GM06990 (cell line): ENCODE measurements at places on chromosomes 16 and 17.

GRCh38 chr16:84484579-84485254 is 19.7 kb downstream of the MEAK7 start:
- DNase-seq: no peak

GRCh38 chr17:12287953-12288352 is 267.3 kb downstream of the MAP2K4 start:
- DNase-seq: no peak

DNA sequence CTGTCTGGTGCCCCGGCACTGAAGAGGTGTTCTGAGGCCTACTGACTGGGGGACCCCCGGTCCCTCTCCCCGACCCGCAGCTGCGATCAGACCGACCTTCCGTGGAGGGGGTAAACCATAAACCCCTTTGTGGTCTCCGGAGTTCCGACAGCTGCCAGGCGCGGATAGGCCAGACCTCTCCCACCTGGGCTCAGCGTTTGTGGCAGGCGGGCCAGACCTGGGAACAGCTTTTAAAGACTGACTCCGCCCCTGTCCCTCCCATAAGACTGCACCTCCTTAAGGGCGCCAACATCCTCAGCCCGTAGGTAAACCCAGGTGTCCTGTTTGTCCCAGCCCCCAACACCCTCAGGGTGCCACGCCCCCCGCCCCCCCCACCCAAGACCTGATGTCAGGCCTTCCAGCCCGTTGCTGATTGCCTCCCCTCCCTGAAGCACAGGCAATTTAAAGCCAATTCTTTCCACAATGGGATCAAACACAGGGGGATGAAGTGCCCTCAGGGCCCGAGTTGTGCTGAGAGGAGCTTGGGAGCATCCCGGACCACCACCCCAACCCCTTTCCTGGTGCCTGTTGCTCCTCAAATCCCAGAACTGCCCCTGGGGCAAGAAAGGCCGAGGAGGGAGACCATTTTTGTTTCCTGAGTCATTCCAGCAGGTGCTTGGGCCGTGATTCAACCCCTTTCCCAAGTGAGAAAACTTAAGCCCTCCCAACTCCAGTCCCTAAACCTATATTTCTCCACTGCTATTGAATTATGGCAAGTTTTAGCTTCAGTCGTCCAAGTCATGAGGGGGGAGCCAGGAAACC is at the start of gene SOX15:
TSS of gene SOX15 (minus strand) at position 204 of the 801 bp plus-strand sequence. CDS start 418 bp downstream, outside the sequence.
- DNase-seq: no peak

DNA sequence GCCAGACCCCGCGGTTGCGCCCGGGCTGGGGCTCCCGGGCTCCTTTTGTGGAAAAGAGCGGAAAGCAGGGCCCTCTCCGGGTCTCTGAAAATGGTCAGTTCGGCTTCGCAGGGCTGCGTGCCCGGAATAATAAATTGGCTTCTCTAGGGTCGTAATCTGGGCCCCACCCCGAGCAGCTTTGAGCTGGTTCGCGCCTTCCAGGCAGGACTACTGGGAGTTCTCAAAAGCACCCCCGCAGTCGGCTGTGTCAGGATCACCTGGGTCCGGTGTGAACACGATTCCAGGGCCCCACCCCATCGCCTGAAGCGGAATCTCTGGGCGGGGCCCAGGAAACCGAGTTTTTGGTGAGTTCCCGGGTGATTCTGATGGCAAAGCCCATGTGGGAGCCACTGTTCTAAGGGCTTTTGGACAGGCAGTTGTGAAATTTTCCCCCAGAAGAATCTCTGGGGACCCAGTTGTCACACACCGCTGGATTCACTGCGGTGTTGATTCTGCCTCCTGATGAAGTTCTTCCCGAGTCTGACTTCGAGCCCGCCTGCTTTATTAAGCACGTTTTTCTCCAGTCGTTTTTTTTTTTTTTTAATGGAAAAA is 77.0 kb downstream of the MRC2 start:
- no peak for DNase-seq

- DNase-seq: no peak
These were observed 78.2 kb upstream of the NOL11 start for GRCh38 chr17:67639555-67639954.

- no peak for DNase-seq
These were observed 94.6 kb downstream of the CMIP start for GRCh38 chr16:81539009-81539758.

DNA sequence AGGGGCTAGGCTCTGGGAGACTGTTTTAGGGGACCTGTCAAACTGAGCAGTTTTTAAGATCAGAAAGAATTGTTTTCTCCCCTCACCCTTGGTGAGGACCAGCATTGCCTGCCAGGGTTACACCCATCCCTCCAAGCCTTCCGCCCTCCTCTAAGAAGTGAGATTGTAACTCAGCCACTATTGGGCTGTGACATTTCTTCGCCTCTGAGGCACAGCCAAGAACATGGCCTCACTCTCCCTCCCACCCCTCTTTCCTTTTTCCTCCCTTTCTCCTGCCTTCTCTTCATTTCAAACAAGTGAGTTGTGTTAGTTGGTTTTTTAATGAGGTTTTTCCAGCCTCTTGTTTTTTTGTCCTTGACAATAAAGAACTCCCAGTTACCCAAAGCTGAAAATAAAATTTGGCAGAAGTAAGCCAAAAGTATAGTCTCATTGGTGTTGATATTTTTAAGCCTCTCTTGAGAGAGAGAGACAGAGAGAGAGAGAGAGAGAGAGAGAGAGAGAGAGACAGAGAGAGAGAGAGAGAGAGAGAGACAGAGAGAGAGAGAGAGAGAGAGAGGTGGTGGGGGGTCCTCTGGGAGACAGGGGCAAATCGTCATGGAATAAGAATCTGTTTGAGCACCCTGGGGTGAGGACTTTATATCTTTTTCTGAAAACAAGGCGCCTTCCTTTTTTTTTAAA is 77.2 kb upstream of the TBX2 start:
- DNase-seq: no peak

- no peak for DNase-seq
These were observed 6.1 kb downstream of the HIRIP3 start for GRCh38 chr16:29989111-29989858.

GRCh38 chr16:10868596-10869469 is 8.2 kb upstream of the CIITA start:
- peak; percentile 77 for DNase-seq

- no peak for DNase-seq
These were observed 354.6 kb upstream of the CDH11 start for GRCh38 chr16:65476448-65476955.

GRCh38 chr16:77434530-77435271 is at the start of gene ADAMTS18:
Gene ADAMTS18, minus strand, starts transcription at chr16:77435034. Its CDS starts 339 bp downstream, at chr16:77434695.
- DNase-seq: peak; percentile 3

DNA sequence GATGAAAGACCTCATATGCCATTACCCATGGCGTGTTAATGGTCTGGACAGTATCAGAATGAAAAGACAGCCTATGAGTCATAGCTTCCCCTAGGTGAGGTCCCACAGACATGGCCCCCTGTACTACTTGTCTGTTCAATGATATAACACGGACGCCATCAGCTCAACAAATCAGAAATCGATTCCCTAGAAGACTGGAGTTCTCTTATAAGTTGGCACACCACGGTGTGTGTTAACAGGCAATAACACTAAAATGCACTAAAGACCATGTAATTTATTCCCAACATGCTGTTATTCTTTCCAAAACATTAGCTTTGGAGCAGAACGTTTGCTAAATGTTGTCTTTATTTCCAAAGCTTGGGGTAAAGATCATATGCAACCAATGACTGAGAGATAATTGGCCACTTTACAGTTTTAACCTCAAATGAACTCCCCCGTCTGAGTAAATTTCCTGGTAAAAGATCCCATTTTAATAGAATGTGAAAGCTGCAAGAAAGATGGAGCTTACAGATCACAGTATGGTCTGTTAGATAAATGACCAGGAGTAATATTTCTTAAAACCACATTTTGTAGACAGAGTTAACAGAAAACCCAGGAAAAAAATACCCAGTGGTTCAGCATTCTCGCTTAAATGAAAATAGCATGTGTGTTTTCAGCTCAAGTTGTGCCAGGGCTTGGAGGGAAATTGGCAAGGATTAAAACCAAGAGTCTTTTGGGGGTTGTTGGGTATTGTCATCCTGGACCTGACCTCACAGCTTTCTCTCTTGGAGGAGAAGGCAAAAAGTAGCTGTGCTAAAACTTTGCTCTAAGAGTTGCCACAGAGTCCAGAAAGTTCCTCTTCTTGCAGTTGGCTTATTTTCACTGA is 65.9 kb downstream of the PCTP start:
- no peak for DNase-seq

- DNase-seq: no peak
These were observed 469.9 kb downstream of the MAF start for GRCh38 chr16:79130616-79131015.

DNA sequence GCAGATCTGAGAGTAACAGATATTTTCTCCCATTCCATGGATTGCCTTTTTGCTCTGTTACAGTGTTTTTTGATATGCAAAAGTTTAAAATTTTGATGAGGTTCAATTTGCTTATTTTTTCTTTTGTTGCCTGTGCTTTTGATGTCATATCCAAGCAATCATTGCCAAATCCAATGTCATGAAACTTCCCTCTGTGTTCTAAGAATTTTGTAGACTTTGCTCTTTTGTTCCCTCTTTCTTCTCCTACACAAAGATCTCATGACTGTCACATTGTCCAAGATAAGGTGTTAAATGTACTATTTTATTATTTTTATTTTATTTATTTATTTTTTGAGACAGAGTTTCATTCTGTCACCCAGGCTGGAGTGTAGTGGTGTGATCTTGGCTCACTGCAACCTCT is 18.9 kb upstream of the KCNH6 start:
- DNase-seq: no peak

DNA sequence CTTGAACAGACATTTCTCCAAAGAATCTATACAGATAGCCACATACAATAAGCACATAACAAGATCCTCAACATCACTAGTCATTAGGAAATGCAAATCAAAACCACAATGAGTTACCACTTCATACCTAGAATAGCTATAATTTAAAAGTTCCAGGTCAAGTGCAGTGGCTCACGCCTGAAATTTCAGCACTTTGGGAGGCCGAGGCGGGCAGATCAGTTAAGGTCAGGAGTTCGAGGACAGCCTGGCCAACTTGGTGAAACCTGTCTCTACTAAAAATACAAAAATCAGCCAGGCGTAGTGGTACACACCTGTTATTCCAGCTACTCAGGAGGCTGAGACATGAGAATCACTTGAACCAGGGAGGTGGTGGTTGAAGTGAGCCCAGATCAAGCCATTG is 19.9 kb downstream of the RANBP10 start:
- peak; percentile 35 for DNase-seq

DNA sequence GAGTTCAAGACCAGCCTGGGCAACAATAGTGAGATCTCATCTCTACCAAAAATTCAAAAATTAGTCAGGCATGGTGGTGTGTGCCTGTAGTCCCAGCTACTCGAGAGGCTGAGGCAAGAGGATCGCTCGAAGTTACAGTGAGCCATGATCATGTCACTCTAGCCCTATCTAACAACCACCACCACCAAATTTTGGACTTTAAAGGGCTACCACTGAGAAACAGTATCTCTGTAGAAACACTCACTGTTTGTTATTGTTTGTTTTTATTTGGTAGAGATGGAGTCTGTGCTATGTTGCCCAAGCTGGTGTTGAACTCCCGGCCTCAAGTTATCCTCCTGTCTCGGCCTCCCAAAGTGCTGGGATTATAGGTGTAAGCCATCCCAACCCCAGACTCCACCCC is 1.3 kb upstream of the UBALD2 start:
- DNase-seq: no peak
